WTC11 (cell line): ENCODE measurements at places on chromosomes 1 and 21. TPM values are rescaled to one million over a fixed set of nuclear protein-coding genes. Genes with fewer than 3 reads are reported as not detected.

FBXO2 gene
- 58.2 to 68.2 TPM (median 63.7 TPM) in 3 replicates for total RNA-seq

DNA sequence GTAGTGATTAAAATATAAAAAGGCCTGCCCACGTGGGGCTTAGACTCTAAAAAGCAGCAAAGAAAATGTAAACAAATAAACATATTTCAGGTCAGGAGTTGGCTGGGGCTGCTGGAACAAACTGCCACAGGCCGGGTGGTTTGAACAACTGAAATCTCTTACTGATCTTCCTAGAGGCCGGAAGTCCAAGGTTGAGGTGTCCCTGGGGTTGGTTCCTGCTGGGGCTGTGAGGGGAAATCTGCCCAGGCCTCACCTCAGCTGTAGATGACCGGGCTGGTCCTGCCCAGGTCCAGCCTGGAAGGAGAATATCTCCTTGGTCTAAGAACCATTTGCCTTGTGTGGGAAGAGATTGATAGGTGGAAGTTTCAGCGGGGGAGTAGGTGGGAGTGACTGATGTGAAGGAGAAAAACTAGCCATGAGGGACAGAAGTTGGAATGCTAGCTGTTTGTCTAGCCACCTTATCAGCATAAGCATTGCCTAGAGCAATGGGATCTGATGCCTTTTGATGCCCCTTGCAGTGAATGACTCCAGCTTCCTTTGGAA, 221.1 kb downstream of the DYRK1A start:
- H3K4me1 ChIP-seq, result peaks cover 2% of the 10 kb centered on the region
- no peak overlapping the region; the same call in 1 of the 2 replicates for H3K27ac ChIP-seq
- no peaks in the 10 kb centered on the region for H3K27me3 ChIP-seq
- H3K4me3 ChIP-seq, result peak overlapping the region; percentile 18; the same call in 1 of the 2 replicates
- H3K36me3 ChIP-seq, result peaks cover 5% of the 10 kb centered on the region; the same call in 1 of the 2 replicates
- DNase-seq, result no peak

DNA sequence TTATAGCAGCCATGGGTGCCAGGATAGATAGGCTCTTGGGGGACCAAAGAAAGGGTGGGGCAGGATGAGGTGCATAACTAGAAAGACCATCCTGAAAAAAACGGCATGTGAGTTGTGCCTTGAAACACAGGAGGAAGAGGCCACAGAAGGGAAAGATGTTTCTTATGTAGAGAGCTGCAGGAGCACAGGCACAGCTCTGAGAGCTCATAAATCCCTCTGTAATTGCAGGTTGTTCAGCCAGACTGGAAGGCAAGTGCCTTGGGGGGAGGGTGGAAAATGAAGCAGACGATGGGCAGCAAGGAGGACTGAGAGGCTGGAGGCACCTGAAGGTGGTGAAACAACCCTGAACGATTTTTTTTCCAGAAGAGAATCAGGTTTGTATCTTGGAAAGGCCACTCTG, 170.7 kb downstream of the NR5A2 start:
- no peaks in the 10 kb centered on the region for H3K27me3 ChIP-seq
- peaks cover 13% of the 10 kb centered on the region for H3K4me1 ChIP-seq
- H3K4me3 ChIP-seq, result no peak overlapping the region

GRCh38 chr1:167328306-167328815, 107.7 kb downstream of the POU2F1 start:
- H3K4me3 ChIP-seq, result peak overlapping the region; percentile 58
- H3K27me3 ChIP-seq, result no peaks in the 10 kb centered on the region
- peak overlapping the region; percentile 95 for H3K27ac ChIP-seq
- DNase-seq, result no peak
- peaks cover 57% of the 10 kb centered on the region for H3K4me1 ChIP-seq

DNA sequence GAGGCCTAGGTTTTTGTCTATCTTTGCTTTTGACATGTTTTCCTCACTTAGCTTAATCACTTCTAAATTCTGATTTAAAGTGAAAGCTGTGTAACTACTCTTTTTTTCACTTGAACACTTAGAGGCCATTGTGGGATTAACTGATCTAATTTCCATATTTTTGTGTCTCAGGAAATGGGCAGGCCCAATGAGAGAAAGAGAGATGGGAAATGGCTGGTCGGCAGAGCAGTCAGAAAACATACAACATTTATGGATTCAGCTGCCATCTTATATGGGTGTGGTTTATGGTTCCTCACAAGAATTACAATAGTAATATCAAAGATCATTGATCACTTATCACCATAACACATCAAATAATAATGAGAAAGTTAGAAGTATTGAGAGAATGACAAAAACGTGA, 320.8 kb downstream of the PTPRC start:
- no peak for DNase-seq
- no peak overlapping the region for H3K27ac ChIP-seq
- H3K4me1 ChIP-seq, result peaks cover 6% of the 10 kb centered on the region
- H3K27me3 ChIP-seq, result no peaks in the 10 kb centered on the region

DNA sequence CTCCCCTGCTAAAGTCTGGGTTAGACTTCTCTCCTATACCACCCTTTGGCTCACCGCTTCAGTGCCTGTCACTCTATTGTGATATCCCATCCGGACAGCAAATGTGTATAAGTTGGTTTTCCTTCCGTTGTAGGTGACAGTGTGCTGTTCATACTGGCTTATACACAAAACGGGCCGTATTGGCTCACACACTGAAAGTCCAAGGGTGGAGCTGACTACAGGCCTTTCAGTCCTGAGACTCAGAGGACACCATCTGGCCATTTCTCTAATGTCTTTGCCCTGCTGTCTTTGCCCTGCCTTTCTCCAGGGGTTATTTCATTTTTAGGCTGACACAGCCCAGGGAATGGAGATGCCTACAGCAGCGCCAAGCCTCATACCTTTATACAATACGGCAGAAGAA, 90.7 kb downstream of the URB2 start:
- no peaks in the 10 kb centered on the region for H3K27me3 ChIP-seq
- no peak overlapping the region for H3K4me3 ChIP-seq
- H3K27ac ChIP-seq, result peak overlapping the region; percentile 92
- peaks cover 28% of the 10 kb centered on the region for H3K36me3 ChIP-seq

DNA sequence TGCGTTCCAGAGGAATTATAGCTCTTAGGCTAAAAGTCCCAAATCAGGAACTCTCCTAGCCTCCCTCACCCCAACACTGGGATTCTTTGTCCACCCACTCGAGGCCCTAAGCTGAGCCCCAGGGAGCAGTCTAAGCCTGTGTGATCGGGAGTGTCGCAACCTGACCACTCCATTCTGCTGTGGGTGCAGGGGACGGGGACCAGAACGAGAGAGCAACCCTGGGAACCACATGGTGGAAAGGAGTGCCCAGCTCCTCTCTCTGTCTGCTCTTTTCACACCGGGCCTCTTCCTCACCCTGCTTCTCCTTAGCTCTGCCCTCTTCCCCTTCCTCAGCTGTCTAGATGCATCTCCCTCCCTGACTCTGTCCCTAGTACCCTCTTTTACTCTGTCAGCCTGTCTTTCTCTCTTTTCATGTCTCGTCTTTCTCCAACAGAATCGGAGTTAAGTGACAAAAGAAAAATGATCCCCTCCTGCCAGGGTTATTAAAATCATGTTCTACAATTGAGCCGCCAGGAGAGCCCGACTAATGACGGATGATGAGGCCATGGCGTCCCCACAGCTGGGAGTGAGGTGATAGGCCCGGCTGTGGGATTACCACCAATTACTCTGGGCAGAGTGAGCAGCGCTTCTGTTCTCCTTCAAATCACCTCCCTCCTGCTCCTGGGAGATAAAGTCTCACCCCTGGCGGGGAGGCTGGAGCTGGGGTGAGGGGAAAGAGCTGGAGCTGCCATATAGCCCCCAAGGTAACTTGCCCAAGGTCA, 34.5 kb upstream of the CSF3R start:
- no peak overlapping the region for H3K27ac ChIP-seq
- no peaks in the 10 kb centered on the region for H3K36me3 ChIP-seq
- no peak for DNase-seq
- no peaks in the 10 kb centered on the region; the same call in 1 of the 2 replicates for H3K27me3 ChIP-seq
- no peak overlapping the region for H3K4me3 ChIP-seq
